ENCODE measurements at places on chromosomes 7 and 10.

- DNase-seq: no peak
Observed at GRCh38 chr10:17847585-17848296, 38.6 kb downstream of the MRC1 start.

DNA sequence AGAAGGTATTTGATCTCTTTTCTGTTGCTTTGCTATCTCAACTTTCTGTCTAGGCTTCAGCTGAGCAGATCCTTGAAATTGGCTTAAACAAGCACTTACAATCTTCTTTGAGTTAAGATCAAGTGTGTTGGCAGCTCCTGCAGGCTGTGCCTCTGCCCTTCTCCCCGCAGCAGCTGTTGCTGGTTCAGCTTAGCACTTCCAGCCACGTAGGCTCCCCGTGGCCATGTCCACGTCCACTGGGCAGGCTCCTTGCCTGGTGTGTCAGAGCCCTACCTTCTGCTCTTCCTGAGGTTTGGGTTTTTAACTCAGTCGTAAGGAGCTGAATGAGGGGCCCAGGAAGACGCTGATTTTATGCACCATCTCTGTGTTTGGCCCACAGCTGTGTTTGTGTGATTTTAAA lies 47.2 kb downstream of the CAMK1D start:
- no peak for DNase-seq

GRCh38 chr7:114229246-114229645 lies 185.4 kb upstream of the FOXP2 start:
- no peak for DNase-seq

GRCh38 chr7:132654150-132654549 lies 77.9 kb upstream of the PLXNA4 start:
- DNase-seq: no peak

DNA sequence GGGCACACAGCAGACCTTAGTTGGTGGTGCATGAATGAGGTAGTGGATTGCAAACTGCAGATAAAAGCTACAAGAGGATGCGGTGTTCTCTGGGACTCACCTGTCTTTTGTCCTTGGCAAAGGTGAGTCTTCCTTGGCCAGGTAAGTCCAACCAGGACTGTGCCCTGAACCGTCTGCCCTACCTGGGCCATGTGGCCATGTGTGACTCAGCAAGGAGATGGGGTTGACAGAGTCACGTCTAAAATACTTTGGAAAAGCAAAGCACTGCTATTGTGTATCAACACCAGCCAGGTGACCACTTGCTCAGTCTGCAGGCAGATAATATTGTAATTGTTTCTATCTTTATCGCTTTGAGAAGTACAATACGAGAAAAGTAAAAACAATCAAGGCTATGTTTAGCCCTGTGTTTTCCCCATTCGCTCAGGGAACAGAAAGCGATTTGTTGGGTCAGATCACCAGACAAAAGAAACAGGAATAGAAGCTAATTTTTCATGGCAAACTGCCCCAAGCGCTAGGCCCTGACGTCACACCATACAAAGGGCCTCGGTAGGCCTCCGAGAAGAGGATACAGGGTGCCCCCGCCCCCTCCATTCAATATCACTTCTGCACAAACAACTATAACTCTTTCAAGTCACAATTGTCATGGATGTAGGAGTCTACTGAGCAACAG lies 57.3 kb downstream of the FAM53B start:
- DNase-seq: no peak

- DNase-seq: no peak
Observed at GRCh38 chr7:116252249-116252648, 41.9 kb downstream of the TES start.

- DNase-seq: peak; percentile 75
Observed at GRCh38 chr7:25852211-25852938, 299.6 kb upstream of the NFE2L3 start.

DNA sequence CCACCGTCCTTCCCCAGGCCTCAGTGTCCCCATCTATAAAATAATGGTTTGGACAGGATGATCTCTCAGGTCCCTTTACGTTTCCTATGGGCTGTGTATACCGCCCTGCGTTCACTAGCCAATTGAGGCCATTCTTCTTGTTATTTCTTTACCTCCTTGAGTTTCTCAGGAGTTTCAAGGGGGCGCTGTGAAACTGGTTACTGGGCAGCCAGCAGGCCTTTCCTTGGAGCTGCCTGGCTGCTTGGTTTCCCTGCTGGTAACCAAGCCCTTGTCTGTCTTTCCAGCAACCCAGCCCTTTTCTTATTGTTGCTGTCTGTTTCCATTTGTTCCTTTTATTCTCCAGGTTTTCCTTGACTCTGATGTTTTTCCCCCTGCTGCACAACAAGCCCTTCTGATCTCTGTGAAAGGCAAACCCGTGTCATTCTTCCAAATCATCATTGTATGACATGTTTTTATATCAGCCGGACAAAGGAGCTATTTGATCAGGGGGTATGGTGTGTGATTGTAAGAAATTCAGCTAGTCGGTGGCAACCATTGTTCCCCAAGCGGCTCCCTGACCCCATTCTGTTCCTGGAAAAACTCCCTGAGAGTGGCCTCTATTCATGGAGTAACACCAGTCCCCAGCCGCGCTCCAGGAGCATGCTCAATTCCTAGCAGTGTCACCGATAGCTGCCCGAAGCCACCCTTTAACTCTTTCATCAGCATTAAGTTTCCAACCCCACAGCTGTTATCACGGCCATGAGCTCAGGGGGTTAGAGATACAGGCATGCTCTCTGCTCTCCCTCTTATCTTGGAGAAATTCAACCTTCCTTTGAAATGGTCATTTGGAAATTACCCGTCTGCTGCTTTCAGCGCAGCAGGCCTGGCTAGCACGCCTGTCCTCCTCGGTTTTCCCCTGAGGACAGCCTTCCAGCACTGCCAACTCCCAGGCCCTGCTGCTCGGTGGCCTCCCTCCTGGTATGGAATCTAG lies 26.6 kb downstream of the FGF8 start:
- peak; percentile 49 for DNase-seq

- DNase-seq: no peak
Observed at GRCh38 chr10:109931163-109931562, 7.9 kb upstream of the XPNPEP1 start.

DNA sequence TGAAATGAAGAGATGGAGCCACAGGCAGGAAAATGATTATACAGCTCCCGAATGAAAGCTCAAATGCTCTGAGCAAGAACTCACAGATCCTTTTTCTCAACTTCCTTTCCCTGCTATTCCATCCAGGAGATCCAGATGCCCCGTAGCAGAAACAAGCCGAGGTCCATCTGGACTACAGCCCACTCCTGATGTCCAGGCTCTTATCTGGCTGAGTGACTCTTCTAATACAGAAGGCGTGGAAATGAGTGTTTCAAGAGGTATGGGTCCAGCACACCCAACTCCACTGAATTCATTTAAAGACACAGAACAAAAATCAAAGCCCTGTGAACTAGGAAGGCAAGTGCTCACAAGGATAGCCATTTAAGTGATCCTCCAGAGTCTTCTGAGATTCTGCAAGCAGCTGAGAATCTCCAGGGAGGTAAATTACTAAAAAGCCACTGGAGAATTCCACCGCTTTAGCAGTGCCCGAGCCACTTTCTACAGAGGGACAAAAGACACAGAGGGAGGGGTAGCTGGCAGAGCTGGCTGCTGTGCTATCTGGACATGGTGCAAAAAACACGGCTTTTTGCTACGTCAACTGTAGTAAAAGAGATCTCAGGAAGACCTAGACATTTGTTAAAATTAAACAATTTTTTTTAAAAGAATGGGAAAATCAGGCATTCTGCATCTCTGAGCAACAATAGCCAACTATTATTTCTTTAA lies 24.5 kb downstream of the FAM171A1 start:
- no peak for DNase-seq

- no peak for DNase-seq
Observed at GRCh38 chr7:73611017-73611555, 13.2 kb downstream of the MLXIPL start.

GRCh38 chr10:101816376-101816775 lies 1.9 kb downstream of the OGA start:
- no peak for DNase-seq

DNA sequence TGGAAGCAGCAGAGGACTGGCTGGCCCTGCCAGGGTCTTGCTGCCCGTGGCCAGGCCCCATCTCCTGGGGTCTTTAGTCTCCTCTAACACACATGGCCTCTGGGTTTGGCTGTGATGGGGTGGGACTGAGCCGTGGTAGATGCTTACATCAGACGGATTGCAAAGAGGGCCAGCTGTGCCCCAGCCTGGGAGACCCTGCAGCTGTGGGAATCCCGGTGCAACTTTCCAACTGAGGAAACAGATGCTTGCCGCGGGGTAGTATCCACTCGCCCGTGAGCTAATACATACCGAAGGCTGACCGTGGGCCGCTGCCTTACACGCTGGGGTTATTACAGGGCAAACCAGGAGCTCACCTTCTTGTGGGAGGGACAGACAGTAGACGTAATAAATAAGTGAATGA lies 24.1 kb upstream of the SH2B2 start:
- DNase-seq: no peak

DNA sequence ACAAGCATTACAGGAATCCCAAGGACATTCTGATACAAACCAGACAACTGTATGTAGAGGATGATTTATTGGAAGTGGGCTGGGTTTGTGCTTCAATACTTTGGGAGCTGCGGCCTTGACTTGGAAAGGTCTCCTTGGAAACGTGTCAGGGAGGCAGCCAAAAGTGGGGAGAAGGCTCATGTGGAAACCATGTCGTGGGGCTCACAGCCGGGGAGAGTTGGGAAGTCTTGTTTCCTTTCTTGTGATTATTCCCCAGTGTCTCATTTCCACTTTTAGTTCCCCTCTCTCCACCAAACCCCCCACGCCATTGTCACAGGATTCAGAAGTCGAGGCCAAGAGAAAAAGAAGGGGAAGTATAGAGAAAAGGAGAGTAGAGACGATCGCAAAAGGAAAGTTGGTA lies 53.9 kb upstream of the SFMBT2 start:
- DNase-seq: no peak

GRCh38 chr10:7134448-7134847 lies 276.4 kb downstream of the SFMBT2 start:
- no peak for DNase-seq

GRCh38 chr10:110979611-110980010 lies 60.2 kb downstream of the SHOC2 start:
- DNase-seq: no peak

Data from neural crest cell (in vitro differentiated cells).